ENCODE measurements at places on chromosomes 13 and 19.

DNA sequence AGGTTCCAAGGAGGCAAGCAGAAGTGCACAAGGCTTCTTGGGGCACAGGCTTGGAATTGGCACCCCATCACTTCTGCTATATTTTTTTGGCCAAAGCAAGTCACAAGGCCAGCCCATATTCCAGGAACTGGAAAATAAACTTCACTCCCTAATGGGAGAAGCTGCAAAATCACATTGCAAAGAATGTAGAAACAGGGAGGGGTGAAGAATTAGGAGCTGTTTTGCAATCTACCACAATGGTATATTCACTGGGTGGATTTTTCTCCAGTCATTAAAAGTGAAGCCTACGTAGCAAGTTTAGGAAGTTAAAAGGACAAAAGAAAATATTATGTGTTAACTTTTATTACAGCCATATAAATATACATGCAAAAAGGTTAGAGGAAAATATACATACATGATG lies 464.8 kb downstream of the COG6 start:
- DNase-seq, result no peak

DNA sequence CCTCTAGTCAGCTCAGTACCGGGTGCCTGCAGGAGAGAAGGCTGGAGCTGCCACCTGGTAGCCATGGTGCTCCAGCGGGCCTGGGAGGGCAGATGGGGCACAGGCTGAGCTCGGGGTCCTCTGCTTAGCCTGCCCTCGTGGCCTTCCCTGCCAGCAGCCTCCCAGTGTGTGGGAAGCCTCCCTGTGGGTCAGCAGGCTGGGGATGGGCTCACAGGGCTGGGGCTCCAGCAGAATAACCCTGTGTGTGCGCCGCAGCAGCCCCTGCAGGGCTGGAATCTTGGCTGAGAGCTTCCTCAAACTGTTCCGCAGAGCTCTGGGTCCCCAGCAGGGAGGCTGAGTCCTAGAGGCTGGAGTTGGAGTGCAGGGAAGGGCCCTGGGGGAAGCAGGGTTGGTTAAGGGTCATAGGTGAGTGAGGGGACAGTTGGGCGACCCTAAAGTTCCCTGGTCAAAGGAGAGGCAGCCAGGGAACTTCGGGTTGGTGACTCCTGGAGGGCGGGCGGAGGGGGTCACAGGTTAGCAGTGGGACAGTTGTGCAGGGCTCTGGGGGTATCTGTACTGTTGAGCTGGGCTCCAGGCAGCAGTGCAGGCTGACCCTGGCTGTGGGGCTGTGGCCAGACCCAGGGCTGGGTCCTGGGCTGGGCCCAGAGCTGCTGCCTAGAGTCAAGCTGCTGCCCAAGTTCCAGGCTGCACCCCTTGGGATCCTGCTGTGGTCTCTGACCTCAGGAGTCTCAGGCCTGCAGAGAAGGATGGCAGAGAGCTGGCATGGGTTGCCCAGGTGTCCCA lies 14.0 kb downstream of the ARHGAP33 start:
- DNase-seq, result no peak

DNA sequence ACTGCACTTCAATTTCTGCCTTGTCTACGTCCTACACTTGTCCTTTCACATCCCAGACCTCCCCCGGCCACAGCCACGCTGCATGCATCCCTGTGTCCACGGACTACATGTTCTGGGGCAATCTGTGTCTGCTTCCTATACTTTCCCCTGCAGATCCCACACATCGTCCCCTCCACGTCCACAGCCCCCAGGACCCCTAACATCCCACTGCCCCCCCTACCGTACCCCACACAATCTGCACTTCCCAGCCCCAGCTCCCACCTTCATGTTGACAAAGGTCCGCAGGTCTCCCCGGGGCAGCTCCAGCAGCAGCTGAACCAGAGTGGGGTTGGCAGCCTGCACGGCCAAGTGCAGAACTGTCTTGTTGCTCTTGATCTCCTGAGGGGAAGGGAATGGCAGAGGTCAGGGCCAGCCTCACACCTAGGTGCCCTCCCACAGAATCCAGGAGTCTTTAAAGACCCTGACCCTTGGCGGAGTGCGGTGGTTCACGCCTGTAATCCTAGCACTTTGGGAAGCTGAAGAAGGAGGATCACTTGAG lies 10.2 kb downstream of the NFKBID start:
- peak; percentile 20 for DNase-seq

- DNase-seq, result no peak
These were observed 7.1 kb downstream of the GGACT start for GRCh38 chr13:100581504-100581903.

DNA sequence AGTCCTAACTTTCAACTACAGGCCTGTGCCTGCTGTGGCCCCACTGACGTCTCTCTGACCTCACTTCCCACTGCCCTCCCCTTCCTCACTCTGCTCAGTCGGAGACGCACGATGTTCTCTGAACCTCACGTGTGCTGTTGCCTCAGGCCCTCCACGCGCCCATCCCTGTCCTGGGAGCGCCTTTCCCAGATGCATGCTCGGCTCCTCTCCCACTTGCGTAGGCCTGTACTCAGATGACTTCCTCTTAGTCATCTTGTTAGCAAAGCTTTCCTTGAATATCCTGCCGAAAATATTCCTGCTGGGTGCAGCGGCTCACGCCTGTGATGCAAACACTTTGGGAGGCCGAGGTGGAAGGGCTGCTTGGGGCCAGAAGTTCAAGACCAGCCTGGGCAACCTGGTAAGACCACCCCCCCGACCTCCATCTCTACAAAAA lies 9.3 kb upstream of the SYT5 start:
- no peak for DNase-seq

DNA sequence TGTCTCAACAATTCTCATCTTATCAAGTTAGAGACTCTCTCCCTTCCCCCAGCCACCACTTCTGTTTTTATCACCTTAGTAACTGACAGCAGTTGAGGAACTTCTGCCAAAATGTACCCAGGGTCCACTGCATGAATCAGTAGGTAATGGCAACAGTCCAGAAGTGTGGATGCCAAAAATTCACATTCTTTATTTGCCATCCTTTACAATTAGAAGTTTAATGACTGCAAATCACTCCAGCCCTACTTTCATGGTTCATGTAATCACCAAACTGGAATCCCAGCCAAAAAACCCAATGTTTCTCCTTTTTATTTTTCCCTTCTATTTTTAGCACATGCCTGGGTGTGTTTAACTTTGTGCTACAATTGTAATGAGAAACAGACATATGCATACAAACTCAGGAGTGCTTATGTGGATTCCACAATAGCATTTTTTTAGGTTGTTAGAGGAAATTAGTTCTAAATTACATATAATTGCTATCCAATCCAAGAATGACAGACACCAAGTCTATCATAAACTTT lies 243.5 kb downstream of the RGCC start:
- no peak for DNase-seq

- DNase-seq, result no peak
These were observed 2.3 kb upstream of the N4BP2L1 start for GRCh38 chr13:32430018-32430747.

- DNase-seq, result peak; percentile 57
These were observed 11.6 kb upstream of the GPR18 start for GRCh38 chr13:99269627-99270241.

DNA sequence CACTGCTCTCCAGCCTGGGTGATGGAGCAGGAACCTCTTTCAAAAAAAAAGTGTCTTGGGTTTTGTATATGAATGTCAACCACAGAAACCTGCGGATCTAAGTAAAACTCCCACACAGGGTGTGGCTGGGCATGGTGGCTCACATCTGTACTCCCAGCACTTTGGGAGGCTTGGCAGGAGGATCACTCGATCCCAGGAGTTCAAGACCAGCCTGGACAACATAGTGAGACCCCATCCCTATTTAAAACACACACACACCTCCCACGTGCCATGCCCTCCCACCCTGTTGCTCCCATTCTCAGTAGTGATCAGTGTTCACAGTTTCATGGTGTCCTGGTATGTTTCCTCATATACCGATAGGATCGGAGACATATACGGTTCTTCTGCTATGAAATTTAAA lies 9.2 kb downstream of the TMED1 start:
- DNase-seq, result no peak

GRCh38 chr19:54199401-54199800 lies 1.3 kb upstream of the RPS9 start:
- no peak for DNase-seq

GRCh38 chr13:66365101-66365500 lies 865.0 kb downstream of the PCDH9 start:
- DNase-seq, result no peak

DNA sequence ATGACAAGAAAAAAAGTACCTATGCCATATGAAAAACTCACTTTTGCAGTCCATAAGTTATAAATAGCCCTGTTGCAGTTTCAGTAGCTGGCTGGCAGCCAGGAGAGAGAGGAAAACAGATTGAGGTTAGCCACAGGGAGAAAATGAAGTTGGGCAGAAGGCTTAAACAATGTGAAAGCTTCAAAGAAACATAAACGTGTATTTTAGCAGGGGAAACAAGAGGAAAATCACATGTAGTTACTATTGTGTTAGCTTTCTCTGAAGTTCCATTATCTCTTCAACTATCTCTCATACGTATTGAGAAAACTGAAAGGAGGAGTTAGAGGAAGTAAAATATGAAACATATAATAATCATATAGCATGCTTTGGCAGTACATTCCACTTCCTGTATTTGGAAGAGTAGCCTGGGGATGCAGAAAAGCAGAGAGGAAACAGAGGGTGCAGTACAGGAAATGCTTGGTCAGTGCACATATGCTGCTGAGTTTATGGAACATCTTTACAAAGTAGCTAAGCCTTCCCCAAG lies 1551.1 kb downstream of the EFNB2 start:
- peak; percentile 19 for DNase-seq

GRCh38 chr19:10191347-10191746 lies 3.4 kb downstream of the DNMT1 start:
- no peak for DNase-seq

- DNase-seq, result no peak
These were observed 11.0 kb downstream of the TSHZ3 start for GRCh38 chr19:31338069-31338776.

DNA sequence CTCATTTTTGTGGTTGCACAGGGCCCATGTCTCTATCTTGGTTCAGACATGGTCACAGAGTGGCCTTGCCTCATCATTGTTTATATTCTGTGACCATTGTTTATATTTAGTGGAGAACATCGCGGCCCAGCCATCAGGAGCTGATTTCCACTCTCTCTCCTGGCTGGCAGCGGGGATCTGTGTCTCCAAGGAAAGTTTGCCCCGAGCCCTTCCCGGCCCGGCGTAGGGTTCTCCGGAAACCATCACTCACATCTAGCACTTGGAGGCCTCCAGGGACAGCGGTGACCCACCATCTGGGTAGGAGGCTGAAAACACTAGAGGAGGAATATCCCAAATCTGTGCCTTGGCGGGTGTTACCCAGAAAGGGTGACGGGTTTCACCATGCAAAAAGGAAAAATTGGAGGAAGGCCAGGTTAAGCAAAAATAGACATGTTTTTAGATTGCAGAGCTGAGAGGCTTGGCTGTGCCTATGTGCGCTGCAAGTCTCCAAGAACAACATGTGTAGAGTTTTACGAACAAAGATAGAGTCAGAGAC lies 726 bp upstream of the ZNF358 start:
- DNase-seq, result no peak

GRCh38 chr13:47288546-47288945 lies 391.7 kb upstream of the HTR2A start:
- no peak for DNase-seq

GRCh38 chr19:46383171-46383815 lies 30.1 kb downstream of the CCDC8 start:
- no peak for DNase-seq

DNA sequence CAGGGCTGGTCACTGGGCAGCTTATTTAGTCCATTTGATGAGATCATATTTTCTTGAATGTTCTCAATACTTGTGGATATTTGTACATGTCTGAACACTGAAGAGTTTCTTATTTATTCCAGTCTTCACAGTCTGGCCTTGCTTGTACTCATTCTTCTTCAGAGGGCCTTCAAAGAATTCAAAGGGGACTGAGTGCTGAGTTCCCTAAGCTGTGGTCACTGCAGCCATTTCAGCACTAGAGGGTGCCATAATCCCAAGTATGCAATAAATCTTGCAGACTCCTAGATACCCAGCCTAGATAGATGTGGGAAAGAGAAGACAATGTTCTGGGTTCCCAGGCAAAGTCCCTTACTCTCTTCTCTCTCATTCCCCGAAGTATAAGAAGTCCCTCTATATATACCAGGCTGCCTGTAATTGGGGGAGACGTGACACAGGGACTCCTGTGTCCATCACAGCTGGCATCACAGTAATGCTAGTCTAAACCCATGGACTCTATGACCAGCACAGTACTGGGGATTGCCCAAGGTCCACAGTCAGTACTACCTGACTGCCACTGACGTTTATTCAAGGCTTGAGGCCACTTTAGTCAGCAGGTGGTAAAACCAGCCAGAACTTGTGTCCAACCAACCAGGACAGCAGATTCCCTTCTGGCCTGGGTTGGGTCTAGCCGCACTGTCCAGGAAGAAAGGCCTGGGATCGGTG lies 8.9 kb upstream of the VN1R1 start:
- DNase-seq, result peak; percentile 22

DNA sequence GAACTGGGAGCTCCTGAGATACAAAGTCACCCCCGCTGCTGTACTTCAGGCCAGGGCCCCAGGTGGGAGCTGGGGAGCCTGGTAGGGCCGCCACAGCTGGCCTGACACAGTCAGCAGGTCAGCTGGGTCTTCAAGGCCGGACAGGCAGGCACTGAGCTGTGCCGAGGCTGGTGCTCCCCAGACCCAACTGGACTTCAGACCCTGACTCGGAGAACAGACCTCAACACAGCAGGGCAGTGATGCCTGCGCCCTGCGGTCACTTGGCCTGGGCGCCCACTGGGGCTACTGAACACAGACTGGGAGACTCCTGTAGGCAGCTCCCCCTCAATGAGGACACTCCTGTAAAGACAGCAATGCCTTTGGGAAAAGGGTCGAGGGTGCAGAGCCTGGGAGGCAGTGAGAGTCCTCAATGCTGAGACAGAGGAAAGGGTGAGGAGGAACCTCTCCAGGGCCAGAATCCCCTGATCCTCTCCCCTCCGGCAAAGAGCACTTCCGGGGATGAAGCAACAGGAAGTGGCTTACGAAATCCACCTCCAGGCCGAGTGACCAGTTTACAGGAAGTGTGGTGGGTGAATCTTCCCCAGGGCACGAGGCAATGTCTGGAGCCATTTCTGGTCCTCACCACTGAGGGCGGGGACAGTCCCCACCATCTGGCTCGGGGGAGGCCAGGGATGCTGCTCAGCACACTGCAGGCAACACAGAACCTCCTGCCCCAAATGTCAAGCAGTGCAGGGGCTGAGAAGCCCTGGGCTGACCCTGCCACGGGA lies 40.8 kb upstream of the ISYNA1 start:
- DNase-seq, result peak; percentile 83

DNA sequence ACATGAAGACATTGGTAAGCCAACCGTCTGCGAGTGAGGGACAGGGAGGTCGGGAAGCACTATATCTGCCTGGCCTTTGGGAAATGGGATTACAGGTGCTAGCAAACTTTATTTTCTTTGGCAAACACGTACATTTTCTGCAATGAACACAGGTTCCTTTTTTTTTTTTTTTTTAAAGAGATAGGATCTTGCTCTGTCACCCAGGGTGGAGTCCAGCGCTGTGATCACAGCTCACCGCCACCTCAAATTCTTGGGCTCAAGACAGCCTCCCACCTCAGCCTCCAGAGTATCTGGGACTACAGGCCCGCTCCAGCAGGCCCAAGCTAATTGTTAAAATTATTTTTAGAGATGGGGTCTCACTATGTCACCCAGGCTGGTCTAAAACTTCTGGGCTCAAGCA lies 24.2 kb downstream of the ELAVL1 start:
- DNase-seq, result no peak
